ENCODE measurements at places on chromosomes 4 and X.

DNA sequence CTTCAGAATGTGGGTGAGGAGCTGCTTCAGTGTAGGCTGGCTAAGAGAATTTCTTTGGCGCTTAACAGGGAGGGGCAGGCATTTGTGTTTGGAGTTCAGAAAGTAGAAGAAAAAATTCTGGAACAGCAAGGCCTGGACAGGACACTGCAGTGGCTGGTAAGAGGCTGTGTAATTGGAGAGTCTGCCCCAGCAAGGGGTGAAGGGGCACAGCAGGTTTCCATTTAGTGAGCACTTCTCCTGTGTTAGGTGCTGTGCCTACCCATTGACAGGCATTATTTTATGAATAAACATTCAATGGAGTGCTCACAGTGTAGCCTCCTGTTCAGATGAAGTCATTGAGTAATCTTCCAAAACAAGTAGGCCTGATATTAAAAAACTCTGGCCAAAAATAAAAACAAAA is 10.7 kb upstream of the CPE start:
- DNase-seq = no peak

GRCh38 chr4:80446664-80447063 is 111.1 kb downstream of the CFAP299 start:
- no peak for DNase-seq

DNA sequence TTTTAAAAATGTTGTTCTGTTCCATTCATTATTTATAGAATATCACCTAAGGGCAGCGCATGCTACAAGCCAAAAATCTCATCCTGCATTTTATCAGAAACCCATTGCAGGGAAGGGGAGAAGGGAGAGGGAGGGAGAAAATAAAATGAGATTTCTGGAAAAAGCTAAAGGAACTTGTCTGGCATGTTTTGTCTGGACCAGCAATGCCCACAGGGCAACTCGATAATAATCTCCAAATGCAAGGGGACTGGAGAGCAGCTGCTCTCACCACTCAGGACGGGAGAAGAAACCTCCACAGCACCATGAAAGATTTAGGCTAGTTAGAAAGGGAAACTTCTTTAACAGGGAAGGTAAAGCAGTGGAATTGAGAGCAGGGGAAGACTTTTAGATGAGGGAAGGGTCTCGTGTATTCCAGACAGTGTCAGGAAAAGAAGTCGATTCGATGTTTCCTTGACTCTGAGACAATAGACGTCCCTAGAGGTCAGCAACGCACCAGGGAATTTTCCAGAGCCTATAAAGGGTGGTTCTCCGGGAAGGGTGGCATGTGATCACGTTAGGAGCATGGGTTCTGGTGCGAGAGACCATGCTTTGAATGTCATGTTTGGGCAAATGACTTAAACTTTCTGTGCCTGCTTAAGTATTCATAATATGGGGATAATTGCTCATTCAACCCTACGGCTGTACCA is 132.2 kb upstream of the NDP start:
- DNase-seq = no peak

- DNase-seq = no peak
Observed at GRCh38 chr4:122503214-122503613, 46.7 kb upstream of the IL2 start.

- no peak for DNase-seq
Observed at GRCh38 chrX:154649503-154650220, 3.7 kb downstream of the CTAG2 start.

GRCh38 chr4:174592985-174593335 is 70.7 kb upstream of the HPGD start:
- no peak for DNase-seq

All from MM.1S (cell line).